ENCODE measurements at places on chromosomes 16 and 17.

DNA sequence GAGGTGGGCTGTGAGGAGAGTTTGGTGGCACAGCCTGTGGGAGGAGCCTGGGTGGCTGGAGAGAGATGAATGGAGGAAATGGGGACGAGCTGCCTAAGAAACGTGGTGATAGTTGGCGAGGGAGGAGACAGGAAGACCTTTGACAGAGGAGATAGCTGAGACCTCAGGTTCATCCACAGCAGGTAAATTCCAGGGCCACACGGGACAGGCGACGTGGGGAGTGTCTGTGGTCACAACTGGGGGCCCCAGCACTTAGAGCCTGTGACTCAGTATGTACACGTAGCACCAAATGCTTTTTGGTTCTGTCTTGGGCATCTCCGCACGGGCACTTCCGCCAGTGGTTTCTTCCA, 7.7 kb downstream of the MINK1 start:
- no peak for DNase-seq

- no peak for DNase-seq
These were observed at the start of gene MMP15 for GRCh38 chr16:58025351-58026138. Gene MMP15 (plus strand): TSS chr16:58025754. CDS start chr16:58026351, 597 bp downstream.

DNA sequence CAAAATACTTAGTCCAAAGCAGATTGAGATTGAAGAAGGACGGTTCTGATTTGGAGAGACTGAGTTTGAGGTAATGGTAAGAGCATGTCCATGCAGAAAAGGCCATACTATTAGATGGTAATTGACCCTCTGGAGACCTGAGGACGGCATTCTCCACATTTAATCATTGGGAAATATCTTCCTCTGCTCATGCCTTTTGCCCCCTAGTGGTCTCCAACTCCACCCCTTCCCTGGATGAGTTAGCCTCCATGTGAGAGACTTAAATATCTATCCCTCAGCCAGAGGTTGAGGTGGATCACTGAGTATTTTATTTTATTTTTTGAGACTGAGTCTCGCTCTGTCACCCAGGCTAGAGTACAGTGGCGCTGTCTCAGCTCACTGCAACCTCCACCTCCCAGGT, 10.4 kb upstream of the OR3A1 start:
- DNase-seq, result no peak

GRCh38 chr17:55601874-55602364, 90.7 kb upstream of the SMIM36 start:
- DNase-seq, result peak; percentile 13

DNA sequence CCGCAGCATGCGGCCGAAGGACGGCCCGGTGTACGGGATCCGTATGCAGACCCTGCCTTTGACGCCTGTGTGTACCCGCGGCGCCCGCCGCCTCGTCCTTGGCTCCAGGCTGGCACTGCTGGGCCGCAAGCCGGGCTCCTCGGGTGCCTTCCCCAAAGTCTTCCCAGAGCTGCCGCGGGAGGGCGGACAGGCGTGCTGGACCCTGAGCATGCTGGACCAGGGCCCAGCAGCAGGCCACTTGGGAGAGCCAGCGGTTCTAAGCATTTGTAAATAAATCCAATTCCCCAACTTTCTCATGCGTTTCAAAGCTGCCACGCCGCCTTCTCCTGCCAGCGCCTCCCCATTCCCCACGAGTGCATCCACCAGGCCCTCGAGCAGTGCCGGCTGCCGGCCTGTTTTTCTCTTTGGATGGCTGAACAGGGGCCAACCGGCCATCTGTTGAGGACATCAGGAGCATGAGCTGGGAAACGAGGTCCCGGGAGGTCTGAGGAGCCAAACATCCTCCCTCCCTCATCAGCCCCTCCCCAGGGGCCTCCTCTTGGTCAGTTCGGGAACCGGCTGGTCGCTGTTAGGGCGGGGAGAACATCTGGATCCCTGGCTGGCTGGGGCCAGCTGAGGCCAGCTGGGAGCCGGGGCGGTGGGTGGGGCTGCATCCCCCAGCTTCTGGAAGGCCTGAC, 20.5 kb upstream of the PABPN1L start:
- peak; percentile 95 for DNase-seq

GRCh38 chr16:84735849-84736586, 36.2 kb downstream of the USP10 start:
- no peak for DNase-seq

DNA sequence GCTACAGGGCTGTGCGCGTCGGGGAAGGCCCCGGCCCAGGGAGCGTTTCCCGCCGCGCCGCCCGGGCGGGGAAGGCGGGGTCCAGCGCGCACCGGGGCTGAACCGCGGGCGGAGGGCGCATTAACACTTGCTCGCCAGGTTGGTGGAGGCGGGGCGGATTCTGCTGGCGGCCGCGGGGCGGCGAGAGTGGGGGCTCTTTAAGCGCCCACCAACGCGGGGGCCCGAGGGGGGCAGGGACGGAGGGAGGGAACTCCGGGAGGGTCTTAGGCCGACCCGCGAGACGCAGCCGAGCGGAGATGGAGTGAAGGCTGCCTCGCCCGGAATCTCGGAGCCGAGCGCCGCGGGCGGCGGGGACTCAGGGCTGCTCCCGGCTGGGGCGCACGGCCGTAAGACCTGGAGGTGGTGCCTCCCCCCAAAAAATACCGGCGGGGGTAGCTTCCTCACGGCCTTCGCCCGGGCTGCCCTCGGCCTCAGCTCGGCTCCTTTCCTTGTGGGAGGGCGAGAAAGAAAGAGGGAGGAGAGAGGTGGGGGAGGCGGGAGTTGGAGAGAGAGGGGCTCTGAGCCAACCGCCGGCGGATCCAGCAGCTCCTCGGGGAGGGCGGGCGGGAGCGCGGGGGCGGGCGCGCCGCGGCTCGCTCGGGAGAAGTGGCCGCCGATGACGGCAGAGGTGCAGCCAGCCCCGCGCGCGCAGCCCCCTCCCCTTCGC, 415 bp upstream of the FOXF1 start:
- DNase-seq, result no peak

- DNase-seq, result no peak
These were observed 14.0 kb downstream of the GRIN2A start for GRCh38 chr16:10168258-10168657.

- DNase-seq, result no peak
These were observed 10.6 kb downstream of the KSR1 start for GRCh38 chr17:27466743-27467375.

- DNase-seq, result no peak
These were observed 606.6 kb downstream of the TMEM114 start for GRCh38 chr16:7983676-7984075.

DNA sequence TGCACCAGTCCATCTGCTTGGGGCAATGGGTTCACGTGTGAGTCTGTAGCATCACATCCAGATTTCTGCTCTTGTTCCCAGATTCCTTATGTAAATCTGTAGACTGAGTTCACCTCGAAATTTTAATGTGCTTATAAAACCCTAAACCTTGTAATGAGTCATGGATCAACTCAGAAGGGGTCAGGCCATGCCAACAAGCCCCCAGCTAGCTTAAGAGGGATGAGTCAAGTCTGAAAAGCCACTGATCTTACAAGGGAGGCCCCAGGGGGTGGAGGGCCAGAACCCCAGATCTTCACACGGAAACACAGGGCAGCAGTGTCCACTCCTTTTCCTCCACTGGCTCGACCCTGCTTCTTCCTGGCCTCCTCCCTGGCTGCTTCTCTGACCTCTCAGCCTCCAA, 399.1 kb upstream of the CDH5 start:
- DNase-seq, result no peak

- peak; percentile 90 for DNase-seq
These were observed 18.6 kb upstream of the POLR3E start for GRCh38 chr16:22278441-22279230.

- DNase-seq, result no peak
These were observed 65.7 kb upstream of the LYRM9 start for GRCh38 chr17:27958708-27959381.

- no peak for DNase-seq
These were observed 3.8 kb downstream of the UBE2O start for GRCh38 chr17:76449126-76449525.

GRCh38 chr16:68943961-68944360, 100.6 kb downstream of the TANGO6 start:
- DNase-seq, result no peak

- no peak for DNase-seq
These were observed 18.0 kb downstream of the C17orf75 start for GRCh38 chr17:32323811-32324491.

- DNase-seq, result no peak
These were observed 477 bp downstream of the CFAP20 start for GRCh38 chr16:58128711-58129096.

DNA sequence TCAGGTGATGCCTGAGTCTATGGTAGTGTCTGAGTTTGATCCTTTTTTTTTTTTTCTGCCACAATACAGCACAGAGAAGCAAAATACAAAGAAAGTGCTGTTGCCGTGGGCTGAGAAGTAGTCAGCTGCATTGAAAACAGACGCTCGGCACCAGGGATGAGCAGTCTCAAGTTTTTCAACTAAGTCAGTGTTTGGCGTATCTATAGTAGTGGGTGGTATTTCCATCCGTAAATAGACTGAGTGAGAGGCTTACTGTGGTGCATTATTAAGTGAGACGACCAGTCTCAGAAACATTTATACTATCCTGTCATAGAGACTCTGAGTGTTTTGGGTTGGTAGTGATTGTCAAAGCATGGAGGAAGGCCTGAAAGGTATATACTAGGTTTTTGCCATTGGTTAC, 221.3 kb downstream of the SNX29 start:
- DNase-seq, result no peak

- DNase-seq, result no peak
These were observed 34.5 kb upstream of the TEX2 start for GRCh38 chr17:64297467-64298088.

- DNase-seq, result no peak
These were observed at the start of gene CD68 for GRCh38 chr17:7579001-7579833. Gene CD68 (plus strand): TSS chr17:7579638. CDS start chr17:7579678, 40 bp downstream.

DNA sequence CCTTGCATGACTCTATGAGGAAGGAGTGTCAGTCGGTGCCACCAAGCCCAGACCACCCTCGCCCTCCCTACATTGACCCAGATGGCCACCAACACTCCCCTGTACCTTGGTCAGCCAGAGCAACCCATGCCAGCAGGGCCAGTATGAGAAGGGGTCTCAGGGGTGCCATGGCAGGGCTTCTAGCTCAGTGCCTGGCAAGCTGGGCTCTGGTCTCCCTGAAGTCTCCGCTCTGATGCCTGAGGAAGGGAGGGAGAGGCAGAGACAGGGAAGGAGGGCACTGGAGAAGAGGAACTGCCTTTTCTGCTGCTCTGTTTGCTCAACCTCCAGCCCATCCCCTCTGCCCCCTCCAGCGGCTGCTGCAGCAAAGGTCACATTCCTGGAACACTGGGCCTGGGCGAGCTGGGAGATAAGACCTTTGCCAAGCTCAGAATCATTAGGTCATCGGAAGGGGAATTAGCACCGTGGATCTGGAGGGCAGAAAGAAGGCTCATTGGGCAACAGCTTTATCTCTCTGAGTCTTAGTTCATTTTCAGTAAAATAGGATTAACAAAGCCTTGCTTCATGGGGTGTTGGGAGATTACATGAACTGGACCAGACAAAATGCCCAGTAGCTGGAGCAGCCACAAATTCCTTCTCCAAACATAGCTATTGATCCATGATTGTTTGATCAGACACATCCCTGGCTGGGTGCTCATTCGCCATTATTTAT, at the start of gene VTN:
Gene VTN, minus strand, starts transcription at position 273 of the 709 bp plus-strand sequence. Its CDS starts 104 bp downstream, at position 169.
- no peak for DNase-seq

DNA sequence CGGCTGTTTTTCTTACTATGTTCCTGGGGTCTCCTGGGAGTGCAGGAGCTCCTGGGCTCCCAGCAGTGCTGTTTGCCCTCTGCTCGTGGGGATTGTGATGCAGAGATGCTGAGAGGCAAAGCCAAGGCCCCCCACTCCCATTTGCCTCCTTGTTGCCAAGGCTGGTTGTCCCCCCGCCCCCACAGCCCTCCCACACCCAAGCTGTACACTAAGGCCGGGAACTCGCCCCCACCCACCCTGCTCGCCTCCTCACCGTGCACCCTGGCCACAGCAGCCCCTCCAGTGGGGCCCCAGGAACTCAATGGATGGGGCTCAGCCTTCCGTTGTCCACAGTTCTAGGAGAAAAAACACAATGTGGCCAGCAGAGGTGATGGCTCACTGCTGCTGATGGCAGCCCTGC, 10.2 kb downstream of the NLRC3 start:
- no peak for DNase-seq

GRCh38 chr17:64540118-64540776, 33.5 kb downstream of the CEP95 start:
- DNase-seq, result no peak

- DNase-seq, result peak; percentile 93
These were observed 16.1 kb downstream of the LASP1 start for GRCh38 chr17:38885728-38886642.

DNA sequence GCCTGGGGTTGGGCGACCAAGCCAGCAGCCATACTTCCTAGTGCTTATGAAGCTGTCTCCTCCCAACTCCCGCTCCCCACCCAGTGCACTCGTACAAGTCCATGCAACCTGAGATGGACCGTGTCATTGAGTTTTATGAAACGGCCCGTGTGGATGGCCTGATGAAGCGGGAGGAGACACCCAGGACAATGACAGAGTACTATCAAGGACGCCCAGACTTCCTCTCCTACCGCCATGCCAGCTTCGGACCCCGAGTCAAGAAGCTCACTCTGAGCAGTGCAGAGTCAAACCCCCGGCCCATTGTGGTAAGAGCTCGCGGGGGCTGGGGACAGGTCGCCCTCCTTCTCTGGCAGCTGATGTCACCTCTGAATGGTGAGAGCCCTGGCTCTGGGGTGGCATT, 11.0 kb upstream of the KATNB1 start:
- no peak for DNase-seq

DNA sequence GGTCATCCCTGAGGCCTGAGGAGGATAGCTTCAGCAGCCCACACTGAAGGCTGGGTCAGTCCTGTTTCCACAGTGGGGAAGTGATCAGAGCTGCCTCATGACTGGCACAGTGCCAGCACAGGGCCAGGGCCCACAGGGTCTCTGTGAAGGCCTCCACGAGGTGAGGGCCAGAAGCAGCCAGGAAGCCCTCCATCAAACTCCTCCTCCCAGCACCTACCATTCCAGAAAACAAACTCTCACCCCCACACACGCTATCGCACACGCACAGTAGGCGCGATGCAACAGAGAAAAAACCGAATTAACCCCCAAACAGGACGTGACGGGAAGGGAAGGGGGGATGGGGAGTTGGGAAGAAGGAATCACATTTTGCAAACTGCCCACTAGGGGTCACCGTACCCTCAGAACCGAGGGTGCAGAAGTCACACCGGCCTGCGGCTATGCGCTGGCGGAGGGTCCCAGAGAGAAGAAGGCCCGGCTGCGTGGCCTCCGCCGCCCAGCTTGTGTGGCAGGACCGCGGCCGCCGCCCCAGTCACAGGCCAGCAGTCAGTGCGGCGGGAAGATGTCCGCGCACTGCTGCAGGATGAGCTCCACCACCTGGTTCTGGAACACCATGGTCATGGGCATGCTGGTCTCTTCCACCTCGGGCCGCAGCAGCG, 37.6 kb downstream of the ARHGAP27 start:
- peak; percentile 15 for DNase-seq

GRCh38 chr16:29307598-29308507, 98.7 kb downstream of the NPIPB11 start:
- no peak for DNase-seq

GRCh38 chr17:73262676-73263642, 1.3 kb upstream of the CPSF4L start:
- no peak for DNase-seq

DNA sequence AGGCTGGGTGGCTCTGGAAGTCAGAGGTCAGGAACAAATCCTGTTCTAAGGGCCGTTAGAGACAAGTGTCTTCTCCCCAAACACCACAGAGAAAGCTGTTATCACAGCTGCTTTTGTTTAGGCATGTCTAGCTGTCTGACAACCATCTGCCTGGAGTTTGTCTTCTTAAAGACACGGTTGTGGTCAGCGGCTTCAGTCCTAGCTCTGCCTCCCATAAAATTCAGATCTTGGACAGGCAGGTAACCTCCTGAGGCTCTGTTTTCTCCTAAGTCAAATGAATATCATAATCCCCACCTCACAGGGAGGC, 2.3 kb upstream of the ITGA3 start:
- DNase-seq, result no peak

Measured in NCI-H524 treated with DMSO at 0.1 percent for 48 hours (cell line).